ENCODE measurements at places on chromosomes 16 and 17.

- DNase-seq, result no peak
These were observed 213.3 kb downstream of the MRTFB start for GRCh38 chr16:14284371-14284770.

- peak; percentile 53 for DNase-seq
These were observed 2.2 kb upstream of the TRAF4 start for GRCh38 chr17:28741358-28742349.

DNA sequence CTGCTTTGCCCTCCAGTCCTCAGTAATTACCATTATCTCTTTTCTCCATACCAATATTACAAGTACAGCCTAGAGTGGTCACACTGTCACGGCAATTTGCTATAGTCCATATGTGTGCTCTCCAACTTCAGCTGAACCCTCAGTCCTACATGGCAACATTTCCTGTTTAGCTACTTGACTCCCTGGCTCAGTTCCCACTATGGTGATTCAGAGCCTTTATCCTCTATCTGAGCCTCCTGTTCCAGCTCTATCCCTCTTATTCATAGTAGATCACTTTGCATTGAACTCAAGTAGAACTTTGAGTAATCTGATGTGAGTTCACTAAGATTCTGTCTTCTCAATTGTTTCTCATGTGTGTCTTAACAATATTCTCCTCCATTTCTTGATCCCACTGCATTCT, 43.7 kb upstream of the GOSR1 start:
- no peak for DNase-seq

DNA sequence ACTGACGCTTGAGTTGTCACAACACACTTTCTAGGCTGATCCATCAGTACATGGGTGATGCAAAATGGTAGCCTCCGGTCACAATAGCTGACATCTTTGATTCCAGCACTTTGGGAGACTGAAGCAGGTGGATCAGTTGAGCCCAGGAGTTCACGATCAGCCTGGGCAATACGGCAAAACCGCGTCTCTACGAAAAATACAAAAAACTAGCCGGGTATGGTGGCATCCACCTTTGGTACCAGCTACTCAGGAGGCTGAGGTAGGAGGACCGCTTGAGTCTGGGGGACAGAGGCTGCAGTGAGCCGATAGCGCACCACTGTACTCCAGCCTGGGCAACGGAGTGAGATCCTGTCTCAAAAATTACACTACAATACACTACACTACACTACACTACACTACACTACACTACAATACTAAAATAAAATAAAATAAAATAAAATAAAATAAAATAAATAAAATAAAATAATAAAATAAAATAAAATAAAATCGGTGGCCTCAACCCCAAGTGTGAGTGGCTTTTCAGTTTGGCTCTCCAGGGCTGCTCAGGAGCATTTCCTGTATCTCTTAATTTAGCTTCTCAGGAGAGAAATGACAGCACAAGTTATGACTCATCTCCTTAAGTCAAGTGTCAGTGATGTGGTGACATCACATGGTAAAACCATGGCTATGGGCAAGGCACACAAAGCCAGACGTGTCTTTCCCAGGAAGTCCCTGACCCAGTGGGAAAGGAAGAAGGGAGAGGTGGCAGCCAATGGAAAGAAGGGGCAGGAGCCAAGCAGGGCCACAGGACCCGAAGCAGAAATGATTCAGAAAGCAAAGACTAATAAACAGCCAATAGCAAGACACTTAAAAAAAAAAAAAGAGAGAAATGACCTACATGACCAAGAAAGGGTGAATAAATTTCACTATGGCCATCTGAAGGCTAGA, 75.3 kb upstream of the TBC1D3K start:
- no peak for DNase-seq

DNA sequence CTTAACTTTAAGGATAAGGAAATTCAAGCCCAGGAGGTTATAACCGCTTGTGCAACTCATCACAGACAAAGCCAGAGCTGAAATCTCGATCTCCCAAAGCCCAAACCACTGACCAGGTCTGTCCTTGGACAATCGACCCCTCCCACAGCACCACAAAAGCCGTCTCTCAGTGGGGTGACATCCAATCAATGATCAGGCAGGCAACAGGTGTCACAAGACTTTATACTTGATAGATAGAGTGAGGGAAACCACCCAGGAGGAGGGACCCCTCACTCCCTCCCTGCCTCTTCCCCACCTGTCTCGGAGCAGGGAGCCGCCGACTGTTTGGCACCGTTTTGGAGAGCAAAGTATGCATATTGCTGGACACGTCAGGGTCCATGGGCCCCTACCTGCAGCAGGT, 14.5 kb upstream of the SDR42E2 start:
- DNase-seq, result no peak
